ENCODE measurements at places on chromosomes 3 and 15.

DNA sequence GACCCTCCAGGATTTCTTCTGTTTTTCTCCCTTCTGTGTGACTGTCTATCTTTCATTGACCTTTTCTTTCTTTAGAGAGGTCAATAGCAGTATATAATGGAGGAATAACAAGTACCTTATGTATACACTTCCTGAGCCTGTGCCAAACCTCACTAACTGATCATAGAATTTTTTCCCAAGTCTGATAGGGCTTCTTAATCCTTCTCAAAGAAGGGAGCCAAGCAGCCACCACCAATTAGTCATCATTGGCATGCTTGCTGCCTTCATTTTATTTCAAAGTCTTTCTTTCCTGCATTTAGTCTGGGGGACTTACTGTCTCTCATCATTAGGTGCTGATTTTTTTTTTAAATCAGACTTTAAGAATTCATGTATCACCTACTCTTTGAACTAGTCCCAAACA is 327.0 kb downstream of the FEZF2 start:
- no peak for DNase-seq

- no peak for DNase-seq
These were observed 9.0 kb downstream of the CHRD start for GRCh38 chr3:184388936-184389230.

- DNase-seq: no peak
These were observed 18.9 kb upstream of the RPL29 start for GRCh38 chr3:52014613-52015012.

GRCh38 chr15:42845581-42845980 is 75.0 kb downstream of the TTBK2 start:
- no peak for DNase-seq

DNA sequence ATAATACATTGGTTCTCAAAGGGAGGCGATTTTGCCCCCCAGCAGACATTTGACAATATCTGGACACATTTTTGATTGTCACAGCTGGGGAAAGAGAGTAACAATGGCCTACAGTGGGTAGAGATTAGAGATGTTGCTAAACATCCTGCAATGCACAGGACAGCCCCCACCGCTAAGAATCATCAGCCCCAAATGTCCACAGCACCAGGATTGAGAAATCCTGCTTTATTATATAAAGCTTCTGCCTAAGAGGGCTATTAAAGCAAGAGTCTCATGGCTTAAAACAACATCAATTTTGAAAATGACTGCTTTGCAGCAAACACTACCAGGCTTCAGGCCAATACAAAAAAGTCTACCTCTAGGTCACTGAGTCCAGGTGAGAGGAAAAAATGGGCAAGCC is 68.2 kb downstream of the NTRK3 start:
- no peak for DNase-seq

DNA sequence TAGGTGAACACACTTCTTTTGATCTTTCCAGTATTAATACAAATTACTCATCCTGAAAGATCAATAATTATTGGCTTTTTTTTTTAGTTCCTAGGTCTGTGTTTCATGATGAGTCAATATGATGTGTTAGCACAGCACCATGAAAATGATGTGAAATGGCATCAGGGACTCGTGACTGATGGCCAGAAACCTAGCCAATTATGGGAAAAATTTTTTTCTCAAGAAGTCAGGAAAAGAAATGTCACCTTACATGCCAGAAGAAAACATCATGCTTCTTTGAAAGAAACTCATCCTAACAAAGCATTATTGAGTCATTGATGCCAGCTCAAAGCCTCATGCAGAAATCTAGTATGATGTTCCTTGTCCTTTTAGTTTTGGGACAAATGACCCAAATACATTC is 468.3 kb upstream of the CBLB start:
- no peak for DNase-seq

DNA sequence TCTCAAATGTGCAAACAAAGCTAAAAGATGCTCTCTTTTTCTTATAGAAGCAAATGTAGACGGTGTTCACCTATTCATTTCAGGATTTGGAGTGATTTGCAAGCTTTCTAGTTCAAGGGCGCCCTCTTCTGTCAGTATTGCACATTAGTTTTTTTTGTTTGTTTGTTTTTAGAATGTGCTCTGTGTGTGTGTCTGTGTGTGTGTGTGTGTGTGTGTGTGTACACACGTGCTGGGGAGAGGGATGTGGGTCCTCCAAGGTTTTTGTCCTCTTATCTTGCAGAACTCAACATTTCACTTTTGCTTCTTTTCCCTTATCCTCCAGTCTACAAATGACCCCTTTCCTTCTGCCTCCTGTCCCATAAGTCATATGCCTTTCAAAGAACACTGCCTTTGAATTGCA is 23.5 kb downstream of the DNAH1 start:
- DNase-seq: peak; percentile 15

DNA sequence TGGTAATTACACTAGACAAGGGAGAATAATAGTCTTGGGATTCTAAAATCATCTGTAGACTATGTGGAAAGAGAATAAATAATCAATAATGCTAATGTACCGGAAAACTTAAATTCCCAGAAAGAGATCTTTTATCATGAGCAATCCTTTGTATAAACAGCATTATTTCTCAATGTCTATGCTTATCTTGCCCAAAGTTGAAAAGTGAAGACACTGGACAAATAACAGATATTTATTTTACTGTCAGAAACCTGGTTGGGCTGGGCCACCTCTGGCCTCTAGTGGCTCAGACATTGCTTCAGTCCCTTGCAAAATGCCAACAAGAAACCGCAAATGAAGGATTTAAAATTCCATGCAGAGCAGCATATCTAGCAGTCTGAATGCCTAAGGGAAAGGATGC is 409.9 kb downstream of the FHIT start:
- no peak for DNase-seq

DNA sequence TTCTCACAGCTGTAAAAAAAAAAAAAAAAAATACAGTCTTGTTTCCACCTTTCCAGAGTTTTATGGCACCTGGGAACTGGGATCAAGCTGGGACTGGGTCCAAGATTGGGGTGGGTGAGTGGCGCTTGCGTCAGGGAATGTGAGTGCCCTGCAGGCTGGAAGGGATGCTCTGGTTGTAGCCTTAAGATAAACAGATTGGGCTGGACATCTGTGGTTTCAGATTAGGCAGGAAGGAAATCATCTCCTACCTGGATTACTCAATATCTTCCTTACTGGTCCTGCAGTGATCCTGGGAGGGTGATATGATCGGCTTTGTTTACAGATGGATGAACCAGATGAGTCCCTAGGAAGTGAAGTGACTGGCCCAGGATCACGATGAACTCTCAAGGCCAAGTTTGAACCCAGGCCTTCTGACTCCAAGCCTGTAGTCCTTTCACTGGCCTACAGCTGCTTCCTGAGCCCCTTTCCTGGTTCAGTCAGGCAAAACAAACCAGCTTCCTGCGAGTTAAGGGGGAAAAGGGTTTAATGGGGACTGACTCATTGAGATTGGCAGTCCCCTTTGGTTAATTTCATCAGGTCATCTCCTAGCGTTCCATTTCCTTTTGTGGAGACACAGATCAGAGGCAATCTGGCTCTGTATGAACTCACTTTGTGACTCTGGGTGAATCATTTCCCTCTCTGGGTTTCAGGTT is 179.8 kb downstream of the THSD4 start:
- no peak for DNase-seq

GRCh38 chr15:51726302-51727073 is 11.0 kb downstream of the LYSMD2 start:
- DNase-seq: no peak

DNA sequence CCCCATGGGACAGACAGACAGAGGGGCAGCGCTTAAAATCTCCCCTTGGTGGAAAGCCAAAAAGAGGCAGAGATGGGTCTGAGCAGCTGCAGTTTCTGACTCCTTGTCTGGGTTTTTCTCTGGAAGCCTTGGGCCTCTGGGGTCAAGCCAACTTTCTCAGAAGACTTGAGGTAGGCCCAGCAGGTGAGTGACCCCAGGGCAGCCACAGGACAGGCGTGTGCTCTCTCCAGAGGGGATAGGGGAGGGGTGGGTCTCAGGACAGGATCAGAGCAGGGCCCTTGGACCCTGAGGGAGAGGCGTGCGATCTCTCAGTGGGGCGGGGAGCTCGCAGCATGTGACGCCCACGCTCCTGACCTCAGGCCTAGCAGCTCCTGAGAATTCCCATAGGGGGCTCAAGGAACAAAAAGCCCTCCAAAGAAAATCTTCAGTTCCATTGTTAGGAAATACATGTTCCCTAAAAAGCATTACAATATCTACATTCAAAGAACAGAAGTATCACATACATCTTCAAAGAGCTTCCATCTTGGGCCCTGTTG is 34.6 kb upstream of the DUSP7 start:
- no peak for DNase-seq

- no peak for DNase-seq
These were observed 4.4 kb upstream of the VPS8 start for GRCh38 chr3:184807549-184807948.

DNA sequence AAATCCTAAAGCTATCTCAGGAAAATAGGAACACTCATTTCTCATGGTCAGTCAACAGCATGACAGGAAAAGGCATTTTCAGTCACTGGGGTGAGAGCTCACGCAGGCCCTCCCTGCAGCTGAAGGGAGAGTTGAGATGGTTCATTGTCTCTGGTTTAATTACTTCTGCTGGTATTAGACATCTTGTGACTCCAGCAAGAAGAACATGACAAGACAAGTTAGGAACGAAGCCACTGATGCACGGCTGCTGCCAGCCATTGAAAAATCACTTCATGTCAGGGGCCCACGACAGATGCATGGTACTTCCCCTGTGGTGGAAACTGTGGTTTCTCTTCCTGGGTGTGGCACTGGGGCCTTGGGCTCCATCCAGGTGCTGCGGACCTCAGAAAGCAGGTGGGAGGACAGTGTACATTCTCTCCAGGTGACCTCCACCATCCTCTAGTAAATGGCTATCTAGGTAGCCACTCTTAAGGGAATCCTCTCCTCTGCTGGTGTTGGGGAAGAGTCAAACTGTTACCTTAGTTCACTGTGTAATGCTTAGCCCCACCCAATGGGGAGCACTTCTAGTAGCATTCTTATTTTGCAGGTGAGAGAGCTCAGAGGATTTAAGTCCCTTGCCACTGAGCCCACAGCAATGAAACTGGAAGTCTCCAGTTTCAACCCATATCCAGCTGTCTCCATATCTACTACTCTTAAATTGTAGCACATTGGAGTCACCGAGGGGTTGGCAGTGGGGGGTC is 274.2 kb downstream of the LRTM1 start:
- DNase-seq: no peak

- DNase-seq: no peak
These were observed 62.2 kb upstream of the MCF2L2 start for GRCh38 chr3:183490653-183491052.

- peak; percentile 22 for DNase-seq
These were observed 78.5 kb upstream of the FAM174B start for GRCh38 chr15:92733934-92734521.

GRCh38 chr15:73028831-73029451 is 23.3 kb upstream of the NEO1 start:
- no peak for DNase-seq

Measured in DMS 273 treated with DMSO at 0.1 percent for 48 hours (cell line).